ENCODE measurements at places on chromosomes 1 and 21. TPM values are rescaled to one million over a fixed set of nuclear protein-coding genes. Genes with fewer than 3 reads are reported as not detected.
A peak's percentile ranks its signal among the peaks of the same experiment; 100 is the strongest.

DNA sequence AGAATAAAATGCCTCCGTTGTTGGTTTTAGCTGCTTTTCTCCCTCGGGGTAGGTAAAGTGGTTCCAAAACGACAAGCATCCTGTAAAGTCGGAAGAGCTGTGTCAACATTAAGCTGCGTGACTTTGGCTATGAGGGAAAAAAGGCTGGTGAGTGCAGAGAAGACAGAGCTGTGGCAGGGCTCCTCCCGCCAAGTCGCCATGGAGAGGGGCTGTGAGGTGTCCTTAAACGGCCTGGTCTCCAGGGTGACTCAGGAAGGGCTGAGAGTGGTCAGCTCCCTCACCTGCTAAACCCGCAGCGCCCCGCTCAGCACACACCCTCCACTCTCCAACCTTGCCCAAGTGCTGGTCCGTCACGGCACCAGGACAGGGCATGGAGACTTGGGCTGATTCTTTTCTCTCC is 91.6 kb upstream of the SAMD11 start:
- DNase-seq = no peak

GRCh38 chr1:169877800-169878491 is 15.8 kb downstream of the SCYL3 start:
- no peak for DNase-seq

GRCh38 chr1:27391511-27392095 is 819 bp upstream of the GPR3 start:
- peak; percentile 80 for DNase-seq

- DNase-seq = no peak
Observed at GRCh38 chr1:156781585-156782186, 14.4 kb downstream of the PRCC start.

DNA sequence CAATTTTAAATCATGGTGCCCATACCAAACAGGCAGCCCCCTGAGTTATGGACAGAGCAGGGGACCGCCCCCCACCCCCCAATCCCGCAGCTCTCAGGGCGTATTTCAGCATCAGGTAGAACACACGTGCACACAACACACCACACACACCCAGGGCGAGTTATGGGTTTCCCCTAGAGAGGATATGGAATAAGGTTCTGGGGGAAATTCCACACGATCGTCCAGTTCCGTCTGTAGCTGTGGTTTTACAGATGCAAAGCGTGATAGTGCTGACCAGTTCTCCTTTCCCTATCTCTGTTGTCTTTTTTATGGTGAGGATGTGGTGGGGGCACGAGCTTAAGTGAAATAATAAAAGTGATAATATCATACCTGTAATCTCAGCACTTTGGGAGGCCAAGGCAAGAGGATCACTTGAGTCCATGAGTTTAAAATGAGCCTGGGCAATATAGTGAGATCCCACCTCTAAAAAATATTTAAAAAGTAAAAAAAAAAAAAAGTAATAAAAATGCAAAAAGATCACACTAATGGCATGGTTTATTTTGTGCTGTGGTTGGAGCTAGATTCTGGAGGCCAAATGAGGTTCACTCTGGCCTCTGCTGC is 25.1 kb downstream of the C2CD2 start:
- DNase-seq = no peak

GRCh38 chr1:1972976-1973715 is 30.4 kb downstream of the CFAP74 start:
- DNase-seq = no peak

DNA sequence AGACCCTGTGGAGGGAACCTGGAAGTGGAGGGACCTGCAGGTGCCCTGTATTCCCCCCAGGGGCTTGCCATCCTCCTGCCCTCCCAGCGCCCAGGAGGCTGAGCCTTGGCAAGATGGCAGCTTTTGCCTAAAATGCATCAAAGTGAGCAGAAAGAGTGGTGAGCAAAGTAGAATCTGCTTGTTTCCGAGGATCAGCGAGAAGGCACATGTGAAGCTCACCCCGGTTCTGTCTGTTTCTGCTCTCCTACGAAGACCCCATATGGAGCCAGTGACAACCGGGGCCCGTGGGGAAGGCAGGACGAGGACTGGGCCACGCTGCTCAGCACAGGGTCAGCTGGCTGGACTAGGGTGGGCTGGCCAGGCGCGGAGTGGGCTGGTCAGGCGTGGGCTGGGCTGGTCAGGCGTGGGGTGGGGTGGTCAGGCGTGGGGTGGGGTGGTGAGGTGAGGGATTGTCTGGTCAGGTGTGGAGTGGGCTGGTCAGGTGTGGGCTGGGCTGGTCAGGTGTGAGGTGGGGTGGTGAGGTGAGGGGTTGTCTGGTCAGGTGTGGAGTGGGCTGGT is 5.2 kb upstream of the FNDC10 start:
- no peak for DNase-seq

- DNase-seq = peak; percentile 82
Observed at GRCh38 chr21:45152265-45152746, 77.9 kb downstream of the ADARB1 start.

DNA sequence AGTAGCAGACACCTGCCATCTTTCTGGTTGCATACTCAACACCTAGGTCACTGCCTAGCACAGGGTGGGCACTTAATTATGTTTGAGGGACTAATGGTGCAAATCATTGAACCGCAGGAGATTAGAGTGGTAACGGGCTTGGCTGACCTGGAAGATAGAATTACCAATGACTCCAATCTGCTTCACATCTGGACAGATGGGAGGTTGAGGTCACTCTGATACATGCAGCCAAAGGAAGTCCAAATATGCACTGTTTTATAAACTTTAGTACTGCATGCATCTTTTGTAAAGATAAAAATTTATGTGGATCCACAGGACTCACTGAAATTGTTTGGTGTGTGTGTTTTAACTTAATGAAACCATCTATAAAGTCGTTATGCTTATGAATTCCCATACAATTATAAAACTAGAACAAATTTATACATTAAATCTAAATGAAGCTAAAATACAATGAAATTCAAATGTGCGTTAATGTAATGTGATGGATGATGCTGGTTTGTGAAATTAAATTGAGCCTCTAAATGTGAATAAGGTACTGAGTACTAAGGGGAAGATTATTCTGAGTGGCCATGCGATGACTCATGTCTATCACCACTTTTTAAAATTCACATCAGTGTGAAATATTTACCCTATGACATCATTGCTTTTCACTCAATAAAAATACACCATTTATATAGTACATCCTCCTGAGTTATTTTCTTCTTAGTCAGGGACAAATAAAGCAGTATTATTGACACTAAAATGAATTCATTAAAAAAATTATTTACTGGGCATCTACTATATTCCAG is 224.7 kb upstream of the FAM78B start:
- DNase-seq = no peak

TRIM62 gene
- total RNA-seq = 3.5 TPM

STUM gene
- total RNA-seq = 0.78 TPM

SH2D5 gene
- not detected for total RNA-seq
